OCI-M1 (cell line): ENCODE measurements at places on chromosomes 2 and 18.

DNA sequence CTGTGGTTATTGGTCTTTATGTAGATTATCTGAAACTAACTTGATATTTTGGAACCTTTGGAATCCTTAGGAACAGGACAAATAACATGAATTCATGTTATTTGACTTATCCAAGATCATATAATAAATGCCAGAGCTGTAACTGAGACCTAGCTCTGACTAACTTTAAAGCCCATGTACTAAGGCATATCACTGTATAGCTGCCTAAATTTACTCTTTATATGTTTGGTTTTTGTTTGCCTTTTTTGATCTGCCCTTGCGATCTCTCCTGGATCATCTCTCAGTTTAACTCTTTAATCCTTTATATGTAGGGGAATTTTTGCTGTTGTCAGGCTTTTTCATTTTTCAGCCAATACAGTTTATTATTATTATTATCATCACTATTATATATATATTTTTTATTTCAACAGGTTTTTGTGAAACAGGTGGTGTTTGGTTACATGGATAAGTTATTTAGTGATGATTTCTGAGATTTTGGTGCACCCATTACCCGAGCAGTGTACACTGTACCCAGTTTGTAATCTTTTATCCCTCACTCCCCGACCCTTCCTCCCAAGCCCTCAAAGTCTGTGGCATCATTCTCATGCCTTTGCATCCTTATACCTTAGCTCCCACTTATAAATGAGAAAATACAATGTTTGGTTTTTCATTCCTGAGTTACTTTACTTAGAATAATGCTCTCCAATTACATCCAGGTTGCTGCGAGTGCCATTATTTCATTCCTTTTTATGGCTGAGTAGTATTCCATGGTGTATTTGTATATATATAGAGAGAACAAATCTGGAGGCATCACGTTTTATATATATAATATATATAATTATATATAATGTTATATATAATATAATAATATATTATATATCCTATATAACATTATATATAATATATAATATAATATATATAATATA lies 48.9 kb downstream of the APLF start:
- DNase-seq: no peak

DNA sequence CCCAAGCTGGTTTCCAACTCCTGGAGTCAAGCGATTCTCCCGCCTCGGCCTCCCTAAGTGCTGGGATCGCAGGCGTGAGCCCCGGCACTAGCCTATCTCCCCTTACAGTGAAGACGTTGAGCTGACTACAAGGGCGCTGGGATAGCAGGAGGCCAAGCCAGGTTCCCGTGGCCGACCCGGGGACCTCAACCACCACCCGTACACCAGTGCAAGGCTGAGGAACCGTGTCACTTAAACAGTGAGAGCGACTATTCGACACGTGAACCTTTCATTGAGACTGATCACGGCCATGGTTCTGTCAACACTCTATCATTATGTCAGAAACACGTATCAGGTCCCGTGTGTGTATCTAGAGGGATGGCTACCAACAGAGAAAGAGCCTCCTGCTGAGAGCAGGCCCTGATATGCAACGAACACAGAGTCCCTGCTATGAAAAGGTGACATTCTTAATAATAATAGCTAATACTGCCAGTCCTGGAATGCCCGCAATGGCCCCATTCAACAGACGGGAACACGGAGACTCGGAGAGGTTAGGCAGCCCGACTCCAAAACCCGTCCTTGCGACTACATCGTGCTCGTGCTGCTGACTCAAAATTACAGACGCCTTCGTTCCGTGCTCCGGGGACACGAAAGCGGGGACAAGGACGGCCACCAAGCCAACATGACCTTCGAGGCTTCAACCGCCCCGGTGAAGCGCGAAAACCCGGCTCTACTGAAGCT lies 833 bp downstream of the AFG3L2 start:
- DNase-seq: peak; percentile 67

- no peak for DNase-seq
These were observed 52.5 kb downstream of the USP40 start for GRCh38 chr2:233513953-233514655.

DNA sequence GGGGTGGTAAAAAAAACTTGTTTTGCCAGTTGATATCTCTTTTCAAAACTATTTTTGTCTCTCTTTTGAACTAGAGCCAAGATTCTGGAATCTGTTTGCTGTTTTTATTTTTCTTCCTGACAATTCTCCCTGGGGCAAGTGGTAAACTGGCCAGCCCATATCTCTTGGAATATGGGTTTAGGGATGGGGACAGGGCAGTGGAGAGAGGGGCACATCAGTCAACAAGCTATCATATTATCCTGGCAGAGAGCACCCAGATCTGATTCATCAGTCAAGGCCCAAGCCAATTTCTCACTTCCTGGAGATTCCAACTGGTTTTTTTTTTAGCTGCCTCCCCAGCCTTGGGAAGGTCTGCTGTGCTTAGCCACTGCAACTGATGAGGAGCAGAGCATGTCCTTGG lies 52.3 kb downstream of the ARHGAP28 start:
- DNase-seq: no peak

- peak; percentile 97 for DNase-seq
These were observed 574 bp upstream of the NCL start for GRCh38 chr2:231464576-231465540.

DNA sequence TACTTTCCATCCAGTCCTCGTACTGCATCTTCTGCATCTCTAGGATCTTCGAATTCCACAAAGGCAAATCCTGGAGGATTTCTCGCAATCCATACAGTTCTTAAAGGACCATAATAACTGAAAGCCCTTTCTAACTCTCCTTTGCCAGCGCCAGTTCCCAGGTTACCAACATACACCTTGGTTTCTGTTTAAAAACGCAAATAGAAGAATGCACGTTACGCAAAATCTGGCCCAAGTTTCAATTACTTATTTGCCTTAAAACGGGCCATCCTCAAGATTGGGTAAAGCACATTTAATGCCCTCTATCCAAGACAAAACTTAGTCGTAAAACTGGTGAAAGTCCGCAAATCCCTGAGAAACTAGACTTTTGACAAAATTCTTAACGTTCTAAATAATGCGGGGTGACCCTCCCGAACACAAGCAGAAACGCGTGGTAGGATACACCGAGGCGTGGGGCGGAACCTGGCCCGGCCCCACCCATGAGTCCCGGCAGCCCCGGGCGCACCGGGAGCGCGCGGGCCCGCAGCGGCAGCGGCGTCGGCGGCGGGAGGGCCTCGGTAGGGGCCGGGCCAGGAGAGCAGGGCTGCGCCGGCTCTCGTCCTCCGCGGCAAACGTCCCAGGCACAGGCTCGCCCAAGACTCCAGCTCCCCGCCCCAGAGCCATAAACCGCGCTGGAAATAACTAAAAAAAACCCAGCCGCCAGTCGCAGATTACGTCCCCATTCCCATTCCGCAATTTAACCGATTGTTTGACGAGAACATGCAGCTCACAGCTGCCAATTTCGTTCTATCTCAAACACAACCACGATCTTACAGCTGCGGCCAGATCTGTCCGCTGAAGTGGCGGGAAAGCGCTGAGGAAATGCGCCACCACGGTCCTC lies 910 bp downstream of the SRSF7 start:
- DNase-seq: peak; percentile 67

DNA sequence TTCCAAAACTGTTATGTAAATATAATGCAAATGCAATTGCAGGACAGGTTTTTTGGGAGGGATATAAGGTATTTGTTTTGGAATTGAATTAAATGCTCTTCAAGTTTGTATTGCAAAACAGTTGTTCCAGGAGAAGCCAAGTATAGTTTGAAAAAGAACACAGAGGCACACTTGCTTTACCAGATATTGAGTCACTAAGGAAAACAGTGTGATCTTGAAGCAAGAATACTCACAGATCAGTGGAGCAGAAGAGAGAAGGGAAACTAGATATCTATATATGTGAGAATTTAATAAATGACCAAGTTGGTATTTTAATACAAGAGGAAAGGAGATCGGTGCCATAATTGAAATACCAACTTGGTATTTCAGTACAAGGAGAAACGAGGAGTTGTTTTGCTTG lies 178.9 kb downstream of the CAPN13 start:
- no peak for DNase-seq

DNA sequence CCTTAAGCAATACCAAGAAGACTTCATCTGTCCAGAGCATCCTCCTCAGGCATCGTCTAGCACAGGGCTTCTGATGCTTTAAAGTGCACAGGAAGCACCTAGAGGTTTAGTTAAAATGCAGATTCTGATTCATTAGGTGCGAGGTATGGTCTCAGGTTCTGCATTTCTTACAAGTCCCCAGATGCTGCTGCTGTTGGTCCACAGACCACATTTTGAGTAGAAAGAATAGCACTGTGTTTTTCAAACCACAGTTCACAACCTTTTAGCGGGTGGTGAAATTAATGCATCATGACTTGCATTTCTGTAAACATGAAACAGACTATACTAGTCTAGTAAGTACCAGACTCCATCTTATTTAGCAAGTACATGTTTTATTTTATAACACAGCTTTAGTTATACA lies 134.6 kb downstream of the TMEFF2 start:
- DNase-seq: no peak

DNA sequence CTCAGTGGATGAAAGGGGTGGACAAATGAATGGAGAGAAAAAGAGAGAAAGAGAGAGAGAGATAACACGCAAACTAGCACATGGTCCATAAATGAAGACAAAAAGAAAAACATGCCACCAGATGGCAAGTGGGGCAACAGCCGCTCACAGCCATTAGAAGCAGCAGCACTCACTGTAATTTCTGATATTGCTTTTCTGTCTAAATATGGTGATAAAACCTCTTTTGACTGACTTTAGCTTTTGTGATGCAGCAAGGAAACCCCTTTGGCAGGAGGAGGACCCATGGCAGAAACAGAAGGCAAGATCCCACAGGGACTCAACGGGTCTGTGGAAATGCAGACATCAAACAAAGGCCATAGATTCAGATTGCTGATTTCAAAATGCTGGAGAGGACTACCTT lies 88.0 kb upstream of the CDH20 start:
- DNase-seq: no peak

GRCh38 chr2:241897231-241897916 lies 27.8 kb downstream of the RTP5 start:
- DNase-seq: no peak

- no peak for DNase-seq
These were observed 20.0 kb upstream of the EFR3B start for GRCh38 chr2:25021791-25022362.

GRCh38 chr2:20241973-20242726 lies 17.2 kb upstream of the SDC1 start:
- no peak for DNase-seq

GRCh38 chr2:235672720-235673119 lies 178.9 kb downstream of the AGAP1 start:
- no peak for DNase-seq

GRCh38 chr2:32663864-32664263 lies 36.0 kb downstream of the TTC27 start:
- no peak for DNase-seq

DNA sequence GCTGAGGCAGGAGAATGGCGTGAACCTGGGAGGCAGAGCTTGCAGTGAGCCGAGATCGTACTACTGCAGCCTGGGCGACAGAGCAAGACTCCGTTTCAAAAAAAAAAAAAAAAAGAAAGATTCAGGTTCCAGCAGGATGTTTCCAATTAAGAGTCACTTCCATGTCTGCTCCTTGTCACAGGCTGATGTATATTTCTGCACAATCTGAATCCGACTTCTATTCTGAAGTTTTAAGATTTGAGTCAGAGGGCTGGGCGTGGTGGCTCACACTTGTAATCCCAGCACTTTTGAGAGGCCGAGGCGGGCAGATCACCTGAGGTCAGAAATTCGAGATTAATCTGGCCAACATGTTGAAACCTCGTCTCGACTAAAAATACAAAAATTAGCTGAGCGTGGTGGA lies 24.7 kb downstream of the SNRPD1 start:
- no peak for DNase-seq

- DNase-seq: no peak
These were observed 35.1 kb downstream of the FAM117B start for GRCh38 chr2:202669841-202670240.

DNA sequence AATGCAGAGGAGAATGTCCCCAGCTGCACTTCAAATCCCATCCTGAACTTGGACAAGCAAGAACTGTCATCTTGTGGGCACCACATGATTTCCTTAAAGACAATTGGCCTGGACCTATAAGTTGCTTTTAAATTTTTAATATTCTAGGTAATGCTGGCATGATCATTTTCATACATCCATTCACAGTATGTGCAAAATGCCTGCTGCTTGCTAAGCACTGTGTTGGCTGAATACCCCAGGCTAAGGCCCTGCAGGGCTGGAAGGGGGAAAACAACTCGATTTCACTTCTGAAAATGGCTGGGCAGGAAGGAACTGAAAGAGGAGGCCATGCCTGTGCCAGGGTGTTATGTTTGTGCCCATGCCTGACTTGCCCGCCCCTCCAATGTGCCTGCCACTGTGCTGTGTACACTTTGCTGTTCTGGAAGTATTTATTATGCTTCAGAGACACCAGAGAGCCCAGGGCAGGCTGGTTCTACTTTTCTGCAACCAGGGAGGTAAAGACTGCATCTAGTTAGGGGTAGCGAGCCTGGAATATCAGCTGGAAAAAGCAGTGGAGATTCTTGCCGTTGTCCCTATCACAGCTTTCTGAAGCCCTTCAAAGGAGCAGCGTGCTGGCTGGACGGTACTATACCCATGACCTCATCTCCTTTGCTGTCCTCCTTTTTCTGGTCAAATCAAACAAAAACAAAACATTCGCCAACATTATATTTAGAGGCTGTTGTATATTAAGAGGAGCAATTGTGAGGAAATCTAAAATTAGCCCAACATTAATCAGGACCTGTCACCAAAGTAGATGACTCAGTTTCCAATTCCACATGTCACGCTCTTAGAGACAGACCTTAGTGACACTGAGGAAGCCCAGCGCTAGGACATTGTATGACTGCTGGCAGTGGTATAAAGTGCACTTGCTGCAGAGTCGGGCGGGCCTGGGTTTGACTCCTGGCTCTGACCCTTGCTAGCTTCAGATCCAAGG lies 158.1 kb downstream of the DDX1 start:
- no peak for DNase-seq

DNA sequence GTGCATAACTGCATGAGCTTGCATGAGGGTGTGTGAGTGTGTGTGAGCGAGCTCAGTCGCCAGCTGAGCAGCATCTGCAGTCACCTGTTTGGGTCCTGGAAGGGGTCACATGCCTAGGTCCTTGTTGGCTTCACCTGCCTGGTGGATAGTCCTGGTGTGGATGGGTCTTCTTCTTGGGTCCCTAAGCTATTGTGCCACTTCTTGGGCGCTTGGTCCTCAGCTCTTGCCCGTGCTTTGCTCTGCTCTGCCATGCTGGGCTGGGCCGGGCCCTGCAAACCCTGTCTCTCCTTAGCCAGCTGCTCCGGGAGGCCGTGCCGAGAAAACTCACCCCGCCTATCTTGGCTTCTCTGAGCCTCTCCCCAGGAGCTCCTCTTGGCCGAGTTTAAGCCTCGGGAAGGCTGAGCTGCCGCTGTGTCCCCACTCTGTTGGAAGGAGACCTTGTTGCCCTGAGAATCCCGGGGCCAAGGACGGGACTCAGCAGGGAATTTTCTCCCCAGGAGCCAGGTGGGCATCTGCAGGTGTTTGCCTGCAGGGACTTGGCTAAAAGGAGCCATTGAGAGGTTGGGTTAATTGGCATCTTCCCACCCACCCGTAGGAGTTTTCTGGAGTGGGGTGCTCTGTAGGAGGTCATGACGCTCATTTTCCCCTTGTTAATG lies 300.8 kb downstream of the NDUFA10 start:
- DNase-seq: no peak

- no peak for DNase-seq
These were observed 47.9 kb upstream of the ITGAV start for GRCh38 chr2:186542002-186542401.
